ENCODE measurements at places on chromosomes 11 and 22. TPM values are rescaled to one million over a fixed set of nuclear protein-coding genes. Genes with fewer than 3 reads are reported as not detected.

The PRR33 gene
- total RNA-seq, result not detected

The CCDC86 gene
- 34.5 TPM for total RNA-seq

The MFRP gene
- total RNA-seq, result not detected

The SLC22A12 gene
- not detected for total RNA-seq

The KDM4E gene
- total RNA-seq, result not detected

The OR5AL1 gene
- not detected for total RNA-seq

The CNTN5 gene
- not detected for total RNA-seq

The PANX3 gene
- total RNA-seq, result not detected

All from LHCN-M2 (cell line).